ENCODE measurements at places on chromosomes 4 and X.

DNA sequence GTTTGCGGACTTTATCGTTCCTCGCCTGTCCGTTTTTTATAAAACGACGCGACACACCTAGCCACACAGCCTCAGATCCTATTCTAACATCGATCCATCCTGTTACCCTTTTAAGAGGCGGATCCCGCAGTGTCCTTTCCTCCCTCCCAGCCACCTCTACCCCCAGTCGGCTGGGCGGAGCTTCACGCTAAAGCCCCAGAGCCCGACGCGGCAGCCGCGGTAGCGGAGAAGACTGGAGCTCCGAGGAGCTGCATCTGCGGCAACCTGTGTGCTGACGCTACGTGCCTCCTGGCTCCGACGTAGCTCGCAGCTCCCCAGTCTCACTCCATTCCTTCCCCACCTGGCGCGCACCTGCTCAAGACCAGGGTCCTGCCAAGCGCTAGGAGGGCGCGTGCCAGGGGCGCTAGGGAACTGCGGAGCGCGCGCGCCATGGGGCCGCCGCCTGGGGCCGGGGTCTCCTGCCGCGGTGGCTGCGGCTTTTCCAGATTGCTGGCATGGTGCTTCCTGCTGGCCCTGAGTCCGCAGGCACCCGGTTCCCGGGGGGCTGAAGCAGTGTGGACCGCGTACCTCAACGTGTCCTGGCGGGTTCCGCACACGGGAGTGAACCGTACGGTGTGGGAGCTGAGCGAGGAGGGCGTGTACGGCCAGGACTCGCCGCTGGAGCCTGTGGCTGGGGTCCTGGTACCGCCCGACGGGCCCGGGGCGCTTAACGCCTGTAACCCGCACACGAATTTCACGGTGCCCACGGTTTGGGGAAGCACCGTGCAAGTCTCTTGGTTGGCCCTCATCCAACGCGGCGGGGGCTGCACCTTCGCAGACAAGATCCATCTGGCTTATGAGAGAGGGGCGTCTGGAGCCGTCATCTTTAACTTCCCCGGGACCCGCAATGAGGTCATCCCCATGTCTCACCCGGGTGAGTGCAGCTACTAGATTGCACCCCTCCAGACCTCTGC is at the start of gene RNF128:
Gene RNF128 (plus strand): TSS at position 217 of the 953 bp plus-strand sequence. CDS start 213 bp downstream, at position 430.
- DNase-seq, result peak; percentile 4

DNA sequence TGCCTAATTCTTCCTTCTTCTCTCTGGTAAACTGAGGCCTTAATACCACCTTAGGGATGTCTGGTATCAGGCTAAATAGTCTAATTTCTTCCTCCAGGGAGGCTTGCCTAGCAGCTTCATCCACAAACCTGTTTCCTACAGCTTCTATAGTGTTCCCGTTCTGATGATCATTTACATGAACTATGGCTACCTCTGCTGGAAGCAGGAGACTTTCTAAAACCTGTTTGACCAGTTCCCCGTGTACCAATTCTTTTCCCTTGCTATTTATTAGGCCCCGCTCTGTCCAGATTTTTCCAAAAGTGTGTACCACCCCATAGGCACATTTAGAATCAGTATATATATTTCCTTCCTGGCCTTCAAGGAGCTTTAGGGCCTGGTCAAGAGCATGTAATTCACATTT is 5.8 kb upstream of the USP38 start:
- DNase-seq, result peak; percentile 34

DNA sequence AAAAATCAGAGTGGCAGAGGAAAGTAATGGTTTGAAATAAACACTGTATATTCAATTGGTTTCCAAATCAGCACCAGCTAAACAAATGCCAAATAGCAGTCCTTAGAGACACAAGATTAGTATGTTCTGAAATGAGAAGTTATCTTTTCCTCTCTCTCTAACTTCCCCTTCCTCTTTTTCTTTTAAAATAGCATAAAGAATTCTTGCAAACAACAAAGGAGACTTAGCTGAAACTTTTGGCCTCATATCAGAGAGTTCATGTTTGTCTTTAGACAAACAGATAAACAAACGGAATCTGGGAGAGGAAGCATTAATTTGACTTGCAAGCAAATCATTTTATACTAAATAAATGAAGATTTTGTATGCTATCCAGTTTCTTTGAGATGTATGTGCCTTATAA is 399.0 kb downstream of the GBA3 start:
- DNase-seq, result no peak

DNA sequence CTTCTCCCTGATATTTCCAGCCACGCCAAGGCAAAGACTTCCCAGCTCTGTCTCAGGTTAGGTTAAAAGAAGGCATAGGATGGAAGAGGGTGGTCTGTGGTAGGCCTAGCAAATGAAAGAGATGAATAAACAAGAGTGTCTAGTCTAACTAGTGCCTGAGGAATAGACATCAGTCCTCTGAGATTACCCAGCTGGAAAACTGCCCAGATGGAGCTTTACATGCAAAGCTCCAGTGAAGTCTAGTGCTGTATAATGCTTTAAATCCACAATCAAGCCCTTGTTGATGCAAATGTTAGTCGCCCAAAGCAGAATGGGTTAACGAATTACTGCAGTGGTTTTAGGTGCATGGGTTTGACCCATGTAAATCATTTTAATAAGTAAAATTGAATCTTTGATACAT is 24.8 kb upstream of the GUCY1B1 start:
- DNase-seq, result no peak

- no peak for DNase-seq
These were observed 50.3 kb downstream of the PARM1 start for GRCh38 chr4:74983253-74983635.

DNA sequence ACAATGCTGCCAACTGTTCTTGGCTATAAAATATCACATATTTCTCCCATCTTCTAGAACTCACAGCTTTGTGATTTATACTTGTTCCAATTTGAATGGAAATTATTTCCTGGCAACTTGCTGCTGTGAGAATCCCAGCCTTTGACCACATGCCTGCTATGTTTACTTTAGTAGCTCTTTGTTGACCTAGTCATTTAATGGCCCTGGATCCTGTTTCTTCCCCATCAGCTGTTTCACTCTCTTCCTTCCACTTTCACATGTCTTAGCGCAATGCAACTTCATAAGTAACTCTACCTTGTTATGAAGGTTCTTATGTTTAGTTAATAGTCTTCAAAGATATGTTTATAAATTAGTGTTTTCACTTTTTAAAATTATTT is 1973.6 kb upstream of the AGA start:
- DNase-seq, result peak; percentile 36

DNA sequence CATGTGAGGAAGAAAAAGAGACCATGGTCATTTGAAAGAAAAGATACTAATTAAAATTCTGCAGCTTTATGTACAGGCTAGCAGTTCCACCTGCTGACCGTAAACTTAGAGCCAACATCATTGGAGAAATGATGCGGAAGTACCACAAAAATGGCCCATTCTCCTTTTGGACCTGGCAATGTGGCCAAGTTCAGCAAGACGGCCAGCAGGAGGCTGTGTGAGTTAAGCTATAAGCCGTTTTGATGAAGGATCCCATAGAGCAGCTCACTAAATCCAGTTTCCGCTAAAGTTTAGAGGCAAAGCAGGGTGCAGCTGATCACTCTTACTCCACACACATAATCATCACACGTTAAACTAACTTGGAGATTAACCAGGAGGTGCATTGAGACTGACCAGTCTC is 133.8 kb downstream of the LDB2 start:
- no peak for DNase-seq

- DNase-seq, result no peak
These were observed 29.1 kb upstream of the UTP14A start for GRCh38 chrX:129876771-129877305.

DNA sequence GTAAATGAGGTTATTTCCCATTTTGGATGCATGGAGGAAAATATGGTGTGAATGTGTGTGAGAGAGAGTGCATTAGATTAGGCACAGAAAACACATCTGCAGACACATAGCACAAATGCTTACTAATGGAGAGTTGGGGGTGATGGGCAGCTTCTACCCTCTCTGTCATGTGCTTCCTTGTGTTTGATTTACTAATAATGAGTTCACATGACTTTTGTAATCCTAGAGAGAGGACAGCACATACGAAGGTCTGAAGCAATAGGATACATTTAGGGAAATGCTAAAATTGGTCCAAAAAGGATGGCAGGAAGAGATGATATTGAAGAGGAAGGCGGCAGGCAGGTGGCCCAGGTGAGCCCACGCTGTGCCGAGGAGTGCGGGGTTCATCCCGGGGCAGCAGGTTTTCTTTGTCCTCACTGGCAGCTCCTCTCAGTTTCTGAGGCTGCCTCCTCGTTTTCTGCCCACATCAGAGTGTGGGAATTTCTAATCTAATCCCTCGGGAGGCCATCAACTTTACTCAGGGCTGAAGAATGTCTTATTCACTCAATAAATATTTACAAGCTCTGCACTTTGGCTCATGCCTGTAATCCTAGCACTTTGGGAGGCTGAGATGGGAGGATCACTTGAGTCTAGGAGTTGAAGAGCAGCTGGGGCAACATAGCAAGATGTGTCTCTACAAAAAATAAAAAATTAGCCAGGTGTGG is 15.9 kb upstream of the MAP9 start:
- no peak for DNase-seq

- DNase-seq, result no peak
These were observed 155.2 kb upstream of the MSX1 start for GRCh38 chr4:4704267-4704666.

DNA sequence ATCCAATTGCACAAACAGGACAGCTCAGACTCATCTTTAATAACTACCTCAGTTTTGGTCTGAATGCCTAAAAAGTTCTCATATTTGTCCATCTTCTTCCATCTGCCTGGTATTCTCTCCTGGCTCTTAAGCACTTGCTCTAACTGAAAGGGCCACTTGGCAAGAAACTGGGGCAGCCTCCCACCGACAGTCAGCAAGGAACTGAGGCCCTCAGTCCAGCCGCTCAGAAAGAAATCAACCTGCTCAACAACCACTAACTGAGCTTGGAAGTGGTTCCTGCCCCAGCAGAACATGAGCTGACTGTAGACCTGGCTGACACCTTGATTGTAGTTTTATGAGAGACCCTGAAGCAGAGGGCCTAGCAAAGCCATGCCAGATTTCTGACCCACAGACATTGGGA is 84.4 kb downstream of the PPEF2 start:
- no peak for DNase-seq

DNA sequence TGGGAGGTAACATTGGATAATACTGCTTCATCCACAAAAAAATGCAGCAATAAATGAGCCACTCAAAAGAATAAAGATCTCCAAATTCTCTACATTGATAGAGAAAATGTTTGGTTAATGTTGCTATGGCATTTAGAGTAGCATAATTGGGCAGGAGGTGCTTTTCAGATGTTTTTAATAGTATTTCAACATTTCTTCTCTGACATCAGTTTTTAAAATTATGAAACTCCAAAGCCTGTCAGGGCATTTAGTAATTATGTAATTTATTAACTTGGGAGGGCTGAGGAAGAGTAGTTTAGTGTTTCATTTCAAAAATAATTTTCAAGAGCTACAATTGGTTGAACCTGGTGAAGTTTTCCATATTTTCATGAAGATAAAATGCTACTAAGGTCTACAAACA is 211.3 kb upstream of the INTU start:
- no peak for DNase-seq

- no peak for DNase-seq
These were observed 9.5 kb downstream of the RNF175 start for GRCh38 chr4:153750197-153750817.

DNA sequence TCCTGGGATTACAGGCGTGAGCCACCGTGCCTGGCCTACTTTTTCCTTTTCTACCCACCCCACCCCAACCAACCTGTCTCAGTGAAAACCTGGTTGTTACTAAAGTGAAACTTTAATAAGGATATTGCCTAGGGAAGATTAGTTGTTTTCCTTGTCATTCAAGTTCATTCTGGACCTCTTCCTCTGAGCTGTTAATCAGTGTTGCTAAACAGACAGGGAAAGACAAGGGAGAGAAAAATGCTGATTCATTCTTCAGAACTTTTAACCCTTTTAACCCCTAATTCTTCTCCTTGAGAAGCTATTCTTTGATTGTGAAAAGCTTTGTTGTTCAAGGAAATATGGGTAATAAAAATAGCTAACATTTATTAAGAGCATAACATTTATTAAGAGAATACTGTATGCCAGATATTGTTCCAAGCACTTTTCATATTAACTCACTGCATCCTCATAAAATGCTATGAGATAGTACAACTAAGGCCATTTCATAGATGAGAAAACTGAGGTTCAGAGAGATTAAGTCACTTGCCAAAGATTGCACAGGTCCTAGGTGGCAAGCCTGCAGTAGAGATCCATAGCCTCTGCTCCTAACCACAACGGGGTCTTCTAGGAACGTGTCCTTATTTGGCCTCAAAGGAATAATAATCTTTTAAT is 34.8 kb downstream of the OSTC start:
- no peak for DNase-seq

DNA sequence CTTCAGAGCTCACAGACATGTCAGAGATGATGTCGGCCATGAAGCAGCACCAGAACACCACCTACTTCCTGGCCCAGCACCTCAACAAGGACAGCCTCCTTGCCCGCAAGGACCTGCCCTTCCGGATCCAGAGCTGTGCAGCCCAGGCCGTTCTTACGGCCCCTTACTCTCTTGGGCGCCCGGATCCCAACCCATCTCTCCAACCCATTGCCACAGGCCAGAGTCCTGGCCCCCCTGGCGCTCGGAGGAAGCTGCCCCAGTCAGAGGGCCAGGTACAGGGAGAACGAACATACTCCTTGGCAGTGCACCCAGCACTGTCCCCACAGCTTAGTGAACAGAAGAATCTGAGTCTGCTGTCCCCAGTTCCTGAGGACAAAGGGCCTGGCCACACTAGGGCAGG is 27.9 kb upstream of the PRPS1 start:
- DNase-seq, result no peak

- DNase-seq, result no peak
These were observed 51.8 kb downstream of the LRP2BP start for GRCh38 chr4:185343726-185344581.

DNA sequence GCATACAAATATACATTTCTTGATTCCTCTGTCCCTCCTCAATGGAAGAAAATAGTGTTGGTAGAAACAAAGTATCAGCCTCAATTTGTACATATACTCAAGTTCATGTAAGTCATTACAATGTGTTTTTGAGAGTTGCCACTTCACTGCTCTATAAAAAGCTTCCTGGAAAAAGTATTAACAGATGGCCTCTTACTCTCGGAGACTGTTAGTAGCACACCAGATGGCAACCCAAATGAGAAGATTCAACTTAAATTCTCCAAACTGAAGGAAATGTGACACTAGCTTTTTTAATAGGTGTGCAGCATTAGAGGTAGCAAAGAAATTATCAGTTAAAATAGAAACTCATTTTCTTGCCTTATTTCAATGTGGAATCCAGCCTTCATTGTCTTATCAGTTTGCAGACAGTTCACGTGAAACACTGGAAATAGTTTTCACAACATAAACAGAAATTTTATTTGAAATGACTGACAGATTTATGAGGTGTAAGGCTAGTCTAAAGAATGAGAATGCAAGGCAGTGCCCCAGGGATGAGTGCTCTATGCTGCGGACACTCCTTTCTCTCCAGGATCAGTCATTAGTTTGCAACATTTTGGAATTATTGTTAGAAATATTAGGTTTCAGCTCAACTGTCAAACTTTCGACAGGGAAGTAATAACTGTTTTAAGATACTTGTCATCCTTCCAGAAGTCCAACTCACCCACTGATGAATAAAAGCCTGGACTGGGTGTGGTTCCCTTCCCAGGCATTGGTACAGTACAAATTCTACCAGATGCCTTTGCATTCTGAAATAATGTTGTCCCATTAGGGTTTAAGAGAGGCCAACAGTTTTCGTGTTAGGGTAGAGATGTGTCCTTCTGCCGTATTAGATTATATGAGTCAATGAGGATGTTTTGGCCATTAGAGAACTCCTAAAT is 50.9 kb downstream of the IDS start:
- DNase-seq, result no peak

Data from NCI-H1417 treated with DMSO at 0.1 percent for 48 hours (cell line).